ENCODE measurements at places on chromosomes 7 and 10.
A peak's percentile ranks its signal among the peaks of the same experiment; 100 is the strongest.

GRCh38 chr7:85033263-85033662 is 153.6 kb downstream of the SEMA3D start:
- DNase-seq, result no peak

GRCh38 chr10:120514035-120514620 is 57.1 kb downstream of the PLPP4 start:
- DNase-seq, result no peak

DNA sequence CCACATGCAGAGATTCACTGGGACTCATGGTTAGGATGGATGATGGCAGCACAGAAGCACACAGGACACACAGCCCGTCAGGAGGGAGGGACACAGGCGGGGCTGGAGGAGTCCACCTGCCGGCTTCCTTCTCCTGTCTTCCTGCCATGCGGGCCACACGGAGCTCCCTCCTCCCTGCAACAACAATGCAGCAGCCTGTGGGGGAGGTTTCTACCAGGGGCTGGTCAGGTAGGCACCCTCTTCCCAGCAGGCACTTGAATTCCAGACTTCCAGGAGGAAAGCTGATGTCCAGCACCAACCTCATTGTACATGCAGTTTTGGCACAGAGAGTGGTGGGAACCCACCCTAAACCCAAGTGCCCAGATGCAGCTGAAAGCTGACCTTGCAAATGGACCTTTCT is 341.2 kb downstream of the GLRX3 start:
- no peak for DNase-seq

DNA sequence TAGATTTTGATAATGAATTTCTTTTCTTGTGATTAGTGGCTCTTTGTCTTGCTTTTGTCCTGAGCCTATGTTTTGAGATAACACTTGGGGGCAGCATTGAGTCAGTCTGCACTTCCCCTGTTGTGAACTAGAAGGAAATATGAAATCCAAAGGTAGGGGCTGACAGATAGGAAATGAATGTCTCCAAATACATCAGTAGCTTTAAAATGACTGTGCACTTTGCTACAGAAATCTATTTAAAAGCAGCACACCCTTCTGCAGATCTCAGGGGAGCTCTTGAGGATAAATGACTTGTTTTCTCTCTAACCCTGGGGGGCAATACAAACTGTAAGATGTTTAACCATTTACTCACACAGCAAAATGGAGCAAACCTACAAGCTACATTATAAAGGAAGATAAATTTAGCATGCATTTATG is 176.0 kb upstream of the MYO3A start:
- no peak for DNase-seq

DNA sequence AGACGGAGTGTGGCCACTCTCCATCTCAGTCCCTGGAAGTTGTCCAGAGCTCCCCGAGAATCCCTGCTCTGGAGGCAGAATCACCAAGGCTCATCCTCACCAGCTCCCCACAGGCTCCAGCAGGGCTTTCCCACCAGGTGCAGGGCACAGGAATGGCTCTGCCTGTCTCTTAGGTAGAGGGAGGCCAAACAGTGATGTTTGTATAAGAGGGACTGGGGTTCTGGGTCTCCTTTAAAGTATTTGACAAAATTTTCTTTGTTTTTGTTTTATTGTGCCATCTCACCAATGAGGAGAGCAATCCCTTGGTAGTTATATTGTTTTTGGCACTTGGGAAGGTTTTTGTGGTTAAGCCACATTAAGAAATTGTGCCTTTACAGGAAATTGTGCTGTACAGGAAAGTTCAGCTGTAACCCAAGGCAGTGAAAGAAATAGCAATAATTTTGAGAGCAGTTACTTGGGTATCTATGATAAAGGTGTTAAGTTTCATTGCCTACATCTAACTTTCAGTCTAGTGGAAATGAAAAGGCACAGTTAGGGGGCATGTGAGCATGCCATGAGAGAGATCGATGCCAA is 219.3 kb upstream of the PRSS58 start:
- no peak for DNase-seq

GRCh38 chr10:12391206-12391605 is 41.9 kb downstream of the CAMK1D start:
- no peak for DNase-seq

- DNase-seq, result peak; percentile 40
Measured at GRCh38 chr10:122062831-122063674, 74.1 kb downstream of the TACC2 start.

DNA sequence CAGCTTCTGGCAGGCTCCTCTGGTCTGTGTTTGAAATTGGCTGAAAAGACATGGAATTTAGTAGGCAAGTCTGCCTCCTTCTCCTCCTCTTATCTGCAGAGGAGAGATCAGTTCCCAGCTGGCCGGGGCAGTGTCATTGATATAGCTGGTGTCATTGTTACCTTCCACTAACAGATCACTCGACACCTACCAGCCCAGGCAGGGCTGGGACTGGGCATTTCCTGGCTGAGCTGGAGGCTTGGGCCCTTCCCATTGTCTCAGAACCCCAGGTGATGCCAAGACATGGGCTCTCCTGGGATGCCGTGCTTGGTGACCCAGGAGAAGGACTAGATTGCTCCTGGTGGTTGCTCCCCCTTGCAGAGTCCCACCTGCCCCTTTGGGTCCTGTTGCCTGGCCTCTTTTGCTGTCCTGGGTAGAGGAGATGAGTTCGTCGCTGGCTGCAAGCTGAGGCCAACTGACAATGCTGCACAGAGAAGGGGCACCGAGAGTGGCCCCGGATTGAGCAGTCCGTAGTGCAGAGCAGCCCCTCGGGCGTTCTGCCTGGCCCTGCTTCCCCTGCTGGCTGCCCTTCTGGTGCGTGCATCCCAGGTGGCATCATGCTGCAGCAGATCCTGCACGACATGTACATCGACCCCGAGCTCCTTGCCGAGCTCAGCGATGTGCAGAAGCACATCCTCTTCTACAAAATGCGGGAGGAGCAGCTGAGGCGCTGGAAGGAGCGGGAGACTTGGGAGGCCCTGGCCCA is at the start of gene SH2D4B:
TSS of gene SH2D4B (plus strand) at position 167 of the 745 bp plus-strand sequence. CDS start at position 597, 430 bp downstream.
- DNase-seq, result no peak

DNA sequence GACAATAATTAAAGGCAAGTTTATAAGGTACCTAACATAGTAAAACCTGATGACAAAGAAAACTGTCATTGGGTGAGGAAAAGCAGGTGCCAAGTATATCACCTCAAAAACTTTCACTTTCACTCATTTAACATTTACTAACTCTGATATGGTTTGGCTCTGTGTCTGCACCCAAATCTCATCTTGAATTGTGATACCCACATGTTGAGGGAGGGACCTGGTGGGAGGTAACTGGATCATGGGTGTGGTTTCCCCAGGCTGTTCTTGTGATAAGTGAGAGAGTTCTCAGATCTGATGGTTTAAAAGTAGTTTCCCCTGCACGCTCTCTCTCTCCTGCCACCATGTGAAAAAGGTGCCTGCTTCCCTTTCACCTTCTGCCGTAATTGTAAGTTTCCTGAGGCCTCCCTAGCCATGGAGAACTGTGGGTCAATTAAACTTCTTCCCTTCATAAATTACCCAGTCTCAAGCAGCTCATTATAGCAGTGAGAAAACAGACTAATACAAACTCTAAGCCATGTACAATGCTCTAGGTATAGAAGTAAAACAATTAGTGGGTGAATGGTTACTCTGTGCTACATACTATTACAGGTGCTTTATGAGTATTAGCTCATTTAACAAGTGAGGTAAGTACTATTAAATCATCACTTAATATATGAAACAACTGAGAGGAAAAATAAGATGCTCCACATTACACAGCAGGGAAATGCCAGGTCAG is 199.0 kb downstream of the CHCHD3 start:
- DNase-seq, result no peak

DNA sequence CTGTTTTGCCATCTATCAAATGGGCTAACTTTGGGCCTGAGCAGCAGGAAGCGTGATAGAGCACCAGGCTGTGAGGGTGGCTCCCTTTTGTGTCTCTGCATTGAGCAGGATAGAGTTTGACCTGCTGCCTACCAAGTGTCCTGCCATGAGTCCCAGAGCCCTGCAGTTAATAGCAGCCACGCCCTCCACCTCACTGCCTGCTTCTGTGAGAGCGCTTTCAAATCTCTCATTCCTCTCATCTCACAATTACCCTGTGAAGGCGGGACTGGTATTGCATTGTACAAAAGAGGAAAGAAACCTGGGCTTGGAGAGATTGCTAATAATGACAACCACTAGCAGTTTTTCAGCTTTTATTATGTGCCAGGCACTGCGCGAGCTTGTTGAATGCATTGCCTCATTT is 39.9 kb downstream of the UNC5B start:
- DNase-seq, result no peak

Measured in SW 1271 (cell line).